Karpas-422 (cell line): ENCODE measurements at places on chromosomes 1 and 21. TPM values are rescaled to one million over a fixed set of nuclear protein-coding genes. Genes with fewer than 3 reads are reported as not detected.

KLHDC9 gene
- total RNA-seq, result 6.1 and 11.0 TPM in 2 replicates

TMEM269 gene
- not detected in 2 replicates for total RNA-seq

ETNK2 gene
- total RNA-seq, result not detected in 2 replicates

LTN1 gene
- total RNA-seq, result 13.3 and 48.9 TPM in 2 replicates

ELAPOR1 gene
- total RNA-seq, result 0.22 and 4.7 TPM in 2 replicates

LCE1B gene
- total RNA-seq, result not detected in 2 replicates

OR2T35 gene
- total RNA-seq, result not detected in 2 replicates

KCNC4 gene
- total RNA-seq, result 1.5 and 1.6 TPM in 2 replicates

HMCN1 gene
- 0.18 and 0.63 TPM in 2 replicates for total RNA-seq

GRCh38 chr1:95402780-95403179 lies 168.8 kb downstream of the RWDD3 start:
- no peaks in the 10 kb centered on the region for H3K4me1 ChIP-seq
- DNase-seq, result no peak
- no peaks in the 10 kb centered on the region for H3K36me3 ChIP-seq
- H3K27me3 ChIP-seq, result no peaks in the 10 kb centered on the region
- H3K4me3 ChIP-seq, result no peak overlapping the region

DNA sequence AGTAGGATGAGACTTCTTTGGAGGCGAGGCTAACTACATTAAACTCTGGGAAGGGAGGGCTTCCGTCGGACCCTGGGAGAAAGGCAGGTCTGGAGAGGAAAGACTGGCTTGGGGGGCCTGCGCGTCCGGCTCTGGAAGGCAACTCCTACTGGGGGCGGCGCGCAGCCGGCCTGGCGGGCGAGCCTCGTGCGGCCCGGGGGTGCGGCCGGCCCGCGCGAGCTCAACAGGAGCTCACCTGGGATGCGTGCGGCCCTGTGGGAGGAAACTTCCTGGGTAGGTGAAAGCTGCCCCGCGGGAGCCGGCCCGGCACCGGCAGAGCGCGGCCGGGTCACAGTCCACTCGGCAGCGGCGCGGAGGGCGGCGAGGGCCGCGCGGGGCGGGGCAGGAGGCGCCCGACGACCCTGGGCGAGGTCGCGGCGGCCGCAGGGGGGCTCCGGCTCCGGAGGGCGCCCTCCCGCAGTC lies 449 bp downstream of the EPS15 start:
- no peaks in the 10 kb centered on the region; the same call in 1 of the 2 replicates for H3K36me3 ChIP-seq
- H3K27ac ChIP-seq, result peak overlapping the region; percentile 94
- peaks cover 44% of the 10 kb centered on the region for H3K4me1 ChIP-seq
- no peaks in the 10 kb centered on the region for H3K27me3 ChIP-seq

DNA sequence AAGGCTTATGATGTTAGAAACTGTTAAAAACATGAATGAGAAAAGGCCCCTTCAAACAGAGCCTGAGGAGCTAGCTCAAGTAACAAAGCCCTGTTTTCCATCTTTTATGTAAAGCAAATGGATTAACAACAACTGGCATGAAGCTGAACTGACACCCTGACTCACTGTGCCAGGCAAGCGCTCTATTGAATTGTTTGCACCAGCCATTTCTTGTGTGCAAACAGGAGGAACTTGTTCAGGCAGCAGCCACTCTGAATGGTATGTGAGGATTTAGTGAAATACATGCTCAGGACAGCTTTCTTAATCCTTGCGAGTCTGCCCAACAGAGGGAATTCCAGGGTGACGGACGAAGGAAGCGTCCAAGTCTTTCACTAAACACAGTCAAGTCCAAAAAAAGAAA lies 291.1 kb upstream of the ADGRL2 start:
- no peak overlapping the region for H3K4me3 ChIP-seq
- H3K4me1 ChIP-seq, result no peaks in the 10 kb centered on the region
- H3K36me3 ChIP-seq, result no peaks in the 10 kb centered on the region
- no peak for DNase-seq
- no peaks in the 10 kb centered on the region for H3K27me3 ChIP-seq
- H3K27ac ChIP-seq, result no peak overlapping the region

DNA sequence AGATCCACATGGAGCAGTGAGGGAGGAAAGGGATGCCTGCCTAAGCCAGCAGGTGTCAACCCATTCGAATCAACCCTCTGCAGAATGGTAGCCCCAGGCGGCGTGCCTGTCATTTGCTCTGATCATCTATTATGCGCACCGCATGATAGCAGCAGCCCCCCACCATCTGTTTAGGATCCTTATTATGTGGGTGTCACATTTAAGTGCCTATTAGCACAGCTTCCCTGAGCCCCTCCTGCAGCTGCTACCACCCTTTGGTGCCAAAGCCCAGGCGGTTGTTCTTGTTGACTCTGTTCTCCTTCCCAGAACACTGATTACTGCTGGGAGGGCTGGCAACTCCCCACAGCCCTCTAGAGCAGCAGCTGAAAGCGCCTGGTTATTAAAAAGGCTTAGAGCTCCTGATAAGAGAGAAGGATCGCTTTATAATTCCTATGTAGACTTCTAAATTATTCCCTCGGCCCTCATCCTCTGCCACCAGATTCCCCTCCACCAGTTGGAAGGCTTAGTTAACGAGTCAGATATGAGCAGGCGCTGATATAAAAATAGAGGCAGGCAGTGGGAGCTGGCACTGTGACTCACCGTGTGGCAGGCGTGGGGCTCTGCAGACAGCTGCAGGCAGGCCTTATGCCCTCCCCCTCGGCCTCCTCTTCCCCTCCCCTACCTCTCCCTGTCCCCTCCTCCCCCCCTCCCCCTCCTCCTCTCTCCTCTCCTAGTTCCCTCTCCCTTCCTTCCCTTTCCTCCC lies 23.0 kb downstream of the ACTA1 start:
- no peaks in the 10 kb centered on the region for H3K36me3 ChIP-seq
- H3K27me3 ChIP-seq, result no peaks in the 10 kb centered on the region
- H3K4me1 ChIP-seq, result no peaks in the 10 kb centered on the region
- H3K4me3 ChIP-seq, result no peak overlapping the region
- no peak overlapping the region for H3K27ac ChIP-seq

DNA sequence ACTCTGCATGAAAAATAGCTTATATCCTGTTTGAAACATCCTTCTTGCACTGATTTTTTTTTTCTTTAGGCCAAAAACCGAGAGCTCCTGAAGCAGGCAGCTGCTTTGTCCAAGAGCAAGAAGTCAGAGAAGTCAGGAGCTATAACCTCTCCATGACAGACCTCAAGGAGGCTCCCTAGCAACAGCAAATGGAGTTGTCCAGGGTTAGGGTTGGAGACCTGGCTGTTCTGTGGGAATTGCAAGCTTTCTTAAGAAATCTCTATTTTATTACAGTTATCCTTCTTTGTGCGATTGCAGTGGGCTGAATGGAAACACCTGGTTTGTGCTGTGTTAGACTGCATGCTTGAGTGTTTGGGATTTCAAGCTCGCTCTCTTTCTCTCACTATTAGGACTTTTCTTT lies 12.6 kb upstream of the STX12 start:
- peaks cover 6% of the 10 kb centered on the region; the same call in 1 of the 2 replicates for H3K36me3 ChIP-seq
- H3K4me1 ChIP-seq, result no peaks in the 10 kb centered on the region
- no peak for DNase-seq
- no peak overlapping the region for H3K4me3 ChIP-seq
- no peaks in the 10 kb centered on the region for H3K27me3 ChIP-seq

DNA sequence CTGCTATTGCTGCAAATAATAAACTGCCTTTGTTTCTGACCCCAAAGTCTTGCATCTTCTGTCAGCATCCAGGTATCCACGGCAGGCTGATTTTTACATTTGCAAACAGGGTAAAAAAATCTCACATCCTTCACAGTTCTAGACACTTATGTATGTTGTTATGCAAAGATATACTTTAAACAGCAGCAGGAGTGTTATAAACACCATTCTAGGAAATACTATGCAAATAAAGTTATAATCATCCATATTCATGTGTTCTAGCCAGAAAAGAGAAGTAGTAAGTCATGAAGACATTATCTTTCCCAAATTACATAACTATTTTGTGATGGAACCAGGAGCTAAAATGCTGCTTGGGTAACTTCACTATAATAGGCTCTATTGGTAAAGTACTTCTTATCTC lies 534.2 kb downstream of the LTN1 start:
- H3K27ac ChIP-seq, result peak overlapping the region; percentile 57
- no peak overlapping the region for H3K4me3 ChIP-seq
- H3K4me1 ChIP-seq, result peaks cover 47% of the 10 kb centered on the region
- DNase-seq, result peak; percentile 56

- H3K36me3 ChIP-seq, result no peaks in the 10 kb centered on the region
- peak overlapping the region; percentile 80 for H3K4me3 ChIP-seq
- DNase-seq, result peak; percentile 66
- peak overlapping the region; percentile 63 for H3K27ac ChIP-seq
- no peaks in the 10 kb centered on the region; the same call in 1 of the 2 replicates for H3K27me3 ChIP-seq
Measured at GRCh38 chr1:204495078-204495753, 611 bp upstream of the PIK3C2B start.

GRCh38 chr1:87335175-87335884 lies 6.7 kb downstream of the LMO4 start:
- peaks cover 56% of the 10 kb centered on the region for H3K4me1 ChIP-seq
- DNase-seq, result peak; percentile 88
- H3K4me3 ChIP-seq, result peak overlapping the region; percentile 72

- no peaks in the 10 kb centered on the region for H3K27me3 ChIP-seq
- H3K4me1 ChIP-seq, result no peaks in the 10 kb centered on the region
- H3K36me3 ChIP-seq, result no peaks in the 10 kb centered on the region
- no peak for DNase-seq
Measured at GRCh38 chr1:111921948-111922347, 67.5 kb downstream of the KCND3 start.

DNA sequence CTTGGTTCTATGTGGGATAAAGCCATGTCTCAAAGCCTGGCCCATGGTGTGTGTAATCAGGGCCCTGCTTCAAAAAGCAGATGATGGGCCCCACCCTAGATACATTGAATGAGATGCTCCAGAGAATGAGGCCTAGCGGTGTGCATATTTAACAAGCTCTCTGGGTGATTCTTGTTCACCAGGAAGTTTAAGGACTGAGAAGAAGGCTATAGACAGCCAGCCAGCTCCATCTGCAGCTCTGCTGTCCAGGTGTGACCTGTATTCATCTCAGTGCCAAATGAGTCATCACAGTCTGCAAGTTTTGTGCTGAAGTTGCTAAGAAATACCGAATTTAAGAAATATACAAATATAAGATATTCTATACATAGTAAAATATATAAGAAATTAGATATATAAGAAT lies 182.0 kb upstream of the RUNX1 start:
- peak; percentile 55 for DNase-seq
- no peaks in the 10 kb centered on the region for H3K36me3 ChIP-seq
- no peak overlapping the region for H3K4me3 ChIP-seq
- peaks cover 77% of the 10 kb centered on the region for H3K4me1 ChIP-seq
- H3K27ac ChIP-seq, result peak overlapping the region; percentile 55

GRCh38 chr1:177780096-177780700 lies 189.7 kb downstream of the SEC16B start:
- peak; percentile 80 for DNase-seq
- H3K27me3 ChIP-seq, result no peaks in the 10 kb centered on the region
- H3K4me3 ChIP-seq, result no peak overlapping the region
- no peaks in the 10 kb centered on the region for H3K36me3 ChIP-seq

DNA sequence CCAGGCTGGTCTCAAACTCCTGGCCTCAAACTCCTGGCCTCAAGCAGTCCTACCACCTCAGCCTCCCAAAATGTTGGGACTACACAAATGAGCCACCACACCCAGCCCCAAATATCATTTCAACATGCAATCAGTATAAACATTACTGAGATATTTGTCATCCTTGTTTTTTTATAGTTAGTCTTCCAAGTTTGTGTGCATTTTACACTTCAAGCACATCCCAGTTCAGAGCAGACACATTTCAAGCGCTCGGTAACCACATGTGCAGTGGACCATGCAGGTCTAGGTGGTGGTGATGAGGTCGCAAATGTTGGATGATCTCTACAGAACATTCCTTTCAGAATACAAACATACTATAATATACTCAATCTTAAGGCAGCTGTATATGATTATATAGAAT lies 23.8 kb upstream of the APP start:
- no peaks in the 10 kb centered on the region for H3K27me3 ChIP-seq
- H3K4me1 ChIP-seq, result no peaks in the 10 kb centered on the region
- no peaks in the 10 kb centered on the region for H3K36me3 ChIP-seq
- no peak for DNase-seq

- DNase-seq, result no peak
- no peaks in the 10 kb centered on the region for H3K27me3 ChIP-seq
- no peak overlapping the region for H3K4me3 ChIP-seq
- H3K36me3 ChIP-seq, result no peaks in the 10 kb centered on the region; the same call in 1 of the 2 replicates
- H3K4me1 ChIP-seq, result peaks cover 57% of the 10 kb centered on the region
Measured at GRCh38 chr21:43021756-43022600, 47.6 kb downstream of the PKNOX1 start.

DNA sequence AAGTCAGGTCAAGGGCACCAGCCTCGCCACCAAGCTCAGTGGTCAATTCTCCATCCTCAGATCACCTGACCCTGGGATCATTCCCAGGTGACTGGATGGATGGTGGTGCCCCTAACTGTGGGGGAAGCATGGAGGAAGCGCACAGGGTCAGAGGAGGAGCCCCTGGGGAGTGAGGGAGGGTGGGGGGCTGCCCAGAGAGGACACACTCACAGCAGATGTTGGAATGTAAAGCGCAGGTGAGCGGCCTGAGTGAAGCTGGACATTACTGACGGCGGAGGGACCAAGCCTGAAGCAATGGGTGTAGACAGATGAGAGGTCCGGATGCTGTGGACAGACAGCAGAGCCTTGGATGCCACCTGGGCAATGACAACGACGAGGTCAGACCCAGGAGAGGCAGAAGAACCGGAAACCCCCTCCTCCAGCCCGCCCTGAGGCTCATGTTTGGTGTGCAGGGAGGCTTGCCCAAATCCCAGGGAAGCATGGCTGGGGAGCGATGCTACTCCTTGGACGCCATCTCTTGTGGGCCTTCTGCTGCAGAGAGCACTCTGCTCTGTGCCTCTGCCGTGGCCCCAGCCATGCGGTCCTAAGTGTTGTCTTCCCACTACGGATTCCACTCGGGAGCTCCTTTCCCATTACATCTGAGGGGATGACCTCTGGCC lies 5.7 kb upstream of the CPLANE2 start:
- H3K4me3 ChIP-seq, result no peak overlapping the region
- DNase-seq, result no peak
- no peaks in the 10 kb centered on the region for H3K27me3 ChIP-seq
- peaks cover 2% of the 10 kb centered on the region; the same call in 1 of the 2 replicates for H3K36me3 ChIP-seq

DNA sequence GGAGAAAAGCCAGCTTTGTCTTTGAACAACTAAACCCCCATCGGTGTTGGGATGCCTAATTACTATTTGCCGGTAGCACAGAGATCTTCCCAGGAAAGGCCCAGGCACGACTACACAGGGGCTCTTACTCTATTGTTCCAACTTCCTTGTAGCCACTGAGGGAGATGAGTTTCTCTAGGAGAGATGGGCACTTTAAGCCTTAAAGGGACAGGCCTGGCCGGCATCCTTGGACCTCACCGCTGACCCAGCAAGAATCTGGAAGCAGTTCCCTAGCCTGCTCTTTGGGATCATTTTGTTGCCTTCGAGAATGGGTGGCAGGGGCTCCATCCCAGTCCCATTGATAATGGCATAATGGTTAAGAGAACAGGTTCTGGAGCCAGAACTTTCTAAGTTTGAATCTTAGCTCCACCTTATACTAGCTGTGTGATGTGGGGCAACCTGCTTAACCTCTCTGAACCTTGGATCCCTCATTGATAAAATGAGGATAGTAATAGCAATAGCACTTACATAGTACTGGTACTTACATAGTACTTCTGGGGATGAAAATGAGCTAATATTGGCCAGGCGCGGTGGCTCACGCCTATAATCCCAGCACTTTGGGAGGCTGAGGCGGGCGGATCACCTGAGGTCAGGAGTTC lies 239.1 kb upstream of the TMEM51 start:
- peaks cover 4% of the 10 kb centered on the region; the same call in 1 of the 2 replicates for H3K4me1 ChIP-seq
- H3K4me3 ChIP-seq, result no peak overlapping the region
- no peaks in the 10 kb centered on the region for H3K36me3 ChIP-seq
- H3K27ac ChIP-seq, result no peak overlapping the region
- H3K27me3 ChIP-seq, result no peaks in the 10 kb centered on the region
